Astrocyte of the cerebellum (primary cell): ENCODE measurements at places on chromosomes 6 and 20.

DNA sequence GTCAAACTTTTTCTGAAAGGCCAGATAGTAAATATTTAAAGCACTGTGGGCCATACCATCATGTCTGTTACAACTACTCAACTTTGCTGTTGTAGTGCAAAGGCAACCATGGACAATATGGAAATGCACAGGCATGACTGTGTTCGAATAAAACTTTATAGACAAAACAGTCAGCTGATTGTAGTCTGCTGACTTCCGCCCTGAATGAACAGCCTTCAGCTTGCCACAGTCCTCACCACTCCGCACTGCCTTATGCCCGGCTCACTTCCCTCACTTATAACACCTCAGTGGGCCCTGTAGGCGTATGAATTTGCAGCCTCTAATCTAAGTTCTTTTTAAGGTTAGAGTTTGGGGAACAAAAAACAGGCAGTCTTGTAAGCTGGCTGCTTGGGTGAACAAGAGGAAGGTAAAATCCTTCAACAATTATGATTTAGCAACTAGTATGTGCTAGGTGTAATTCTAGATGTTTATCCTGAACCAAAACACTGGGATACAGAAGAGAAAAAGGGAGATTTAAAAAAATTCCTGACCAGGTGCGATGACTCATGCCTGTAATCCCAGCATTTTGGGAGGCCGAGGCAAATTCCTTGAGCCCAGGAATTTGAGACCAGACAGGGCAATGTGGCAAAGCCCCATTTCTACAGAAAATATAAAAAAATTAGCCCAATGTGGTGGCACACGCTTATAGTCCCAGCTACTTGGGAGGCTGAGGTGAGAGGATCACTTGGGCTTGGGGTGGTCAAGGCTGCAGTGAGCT lies 6.8 kb upstream of the SLC2A10 start:
- no peak for DNase-seq

DNA sequence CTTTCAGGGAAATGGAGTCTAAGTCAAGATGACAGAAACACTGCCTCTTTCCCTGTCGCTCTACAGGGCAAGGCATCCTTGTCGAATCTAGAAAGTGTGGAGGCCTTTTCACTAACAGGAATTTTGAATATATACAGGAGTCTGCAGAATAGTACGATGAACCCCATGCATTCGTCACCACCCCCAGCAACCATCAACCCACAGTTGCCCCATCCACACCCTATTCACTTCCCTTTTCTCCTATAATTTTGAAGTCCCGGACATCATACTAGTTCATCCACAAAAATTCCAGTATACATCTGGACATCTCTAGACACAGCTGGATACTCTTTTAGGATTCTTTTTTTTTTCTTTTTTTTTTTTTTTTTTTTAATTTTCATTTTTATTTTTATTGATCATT lies 80.7 kb upstream of the RIN2 start:
- DNase-seq = no peak

DNA sequence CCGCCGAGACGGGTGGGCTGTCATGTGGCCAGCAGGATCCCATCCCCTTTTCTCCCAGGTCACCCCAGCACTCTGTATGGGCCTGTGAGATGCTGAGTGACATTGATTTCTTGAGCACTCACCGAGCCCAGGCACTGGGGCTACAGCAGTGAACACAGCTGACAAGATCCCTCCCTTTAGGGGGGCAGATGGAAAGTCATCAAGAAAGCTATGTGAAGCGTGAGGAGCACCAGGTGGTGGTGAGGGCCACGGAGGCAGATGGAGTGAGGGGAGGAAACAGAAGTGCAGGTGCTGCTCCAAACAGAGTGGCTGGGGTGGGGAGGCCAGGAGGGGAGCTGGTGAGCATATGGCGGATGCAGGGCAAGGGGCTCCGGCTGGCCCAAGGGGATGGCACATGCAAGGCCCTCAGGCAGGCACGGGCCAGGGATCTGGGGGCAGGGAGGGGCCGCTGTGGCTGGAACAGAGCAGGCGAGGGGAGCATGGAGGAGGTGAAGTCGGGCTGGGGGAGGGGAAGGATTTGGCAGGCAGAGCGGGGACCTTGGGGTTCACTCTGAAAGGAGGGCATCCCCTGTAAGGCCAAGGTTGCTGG lies 184.0 kb downstream of the BMP7 start:
- no peak for DNase-seq

DNA sequence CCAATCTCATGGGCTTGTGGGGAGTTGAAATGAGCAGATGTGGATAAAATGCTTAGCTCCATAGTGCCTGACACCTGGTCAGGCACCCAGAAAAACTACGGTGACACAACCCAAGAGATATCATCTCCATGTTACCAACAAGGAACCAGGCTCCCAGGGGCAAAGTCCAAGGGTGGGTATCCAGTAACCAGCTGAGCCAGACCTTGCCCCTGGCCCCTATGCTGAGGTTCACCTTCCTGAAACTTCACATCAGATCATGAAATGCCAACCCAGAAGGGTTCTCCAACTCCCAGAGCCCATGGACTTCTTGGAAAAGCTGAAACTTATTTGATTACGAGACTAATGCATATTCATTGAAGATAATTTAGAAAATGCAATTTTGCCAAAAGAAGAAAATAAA lies 141.8 kb upstream of the KCNG1 start:
- no peak for DNase-seq

- DNase-seq = no peak
Measured at GRCh38 chr6:44554861-44555260, 167.4 kb downstream of the CDC5L start.

GRCh38 chr6:39978240-39978639 lies 44.0 kb upstream of the MOCS1 start:
- DNase-seq = no peak

DNA sequence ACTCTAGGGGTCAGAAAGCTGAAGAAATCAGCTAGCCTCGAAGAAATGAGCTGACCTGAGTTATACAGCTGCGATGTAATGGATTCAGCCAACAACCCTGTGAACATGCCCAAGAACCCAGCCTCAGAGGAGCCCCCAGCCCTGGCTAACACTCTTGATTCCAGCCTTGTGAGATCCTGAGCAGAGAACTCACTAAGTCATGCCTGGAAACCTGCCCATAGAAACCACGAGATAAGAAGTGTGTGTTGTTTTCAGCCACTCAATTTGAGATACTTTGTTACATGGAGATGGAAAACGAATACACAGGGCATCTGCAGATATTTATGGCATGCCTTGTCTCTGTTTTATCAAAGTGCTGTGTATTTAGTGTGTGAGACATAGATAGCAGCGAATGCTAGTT lies 265.2 kb downstream of the QKI start:
- peak; percentile 8 for DNase-seq

- peak; percentile 51 for DNase-seq
Measured at GRCh38 chr20:63537525-63538203, 488 bp upstream of the PTK6 start.

GRCh38 chr20:16394784-16395183 lies 178.5 kb downstream of the KIF16B start:
- no peak for DNase-seq
